Stimulated activated CD8-positive, alpha-beta memory T cell treated with anti-CD3 and anti-CD28 coated beads, Interleukin-2, amount 100 ng/mL, for 1 hour (primary cell): ENCODE measurements at places on chromosomes 7 and 10.
A peak's percentile ranks its signal among the peaks of the same experiment; 100 is the strongest.

DNA sequence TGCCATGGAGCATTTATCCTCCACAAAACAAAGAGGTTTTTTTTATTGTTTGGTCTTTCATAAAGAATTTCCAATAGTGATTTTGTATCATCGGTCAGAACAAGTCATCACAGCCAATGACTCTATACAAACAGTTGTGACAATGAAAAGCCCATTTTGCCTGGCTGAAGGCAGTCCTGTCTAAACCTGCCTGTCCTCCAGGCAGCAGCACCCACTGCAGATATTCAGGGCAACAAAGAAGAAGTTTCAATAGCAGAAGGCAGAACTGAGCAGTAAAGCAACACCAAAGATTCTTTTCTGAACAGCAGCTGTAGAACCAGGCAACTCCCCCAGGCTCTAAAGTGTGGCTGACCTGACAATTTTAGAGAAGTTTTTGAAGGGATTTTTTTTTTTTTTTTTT is 169.4 kb downstream of the FGFR2 start:
- no peak for DNase-seq

DNA sequence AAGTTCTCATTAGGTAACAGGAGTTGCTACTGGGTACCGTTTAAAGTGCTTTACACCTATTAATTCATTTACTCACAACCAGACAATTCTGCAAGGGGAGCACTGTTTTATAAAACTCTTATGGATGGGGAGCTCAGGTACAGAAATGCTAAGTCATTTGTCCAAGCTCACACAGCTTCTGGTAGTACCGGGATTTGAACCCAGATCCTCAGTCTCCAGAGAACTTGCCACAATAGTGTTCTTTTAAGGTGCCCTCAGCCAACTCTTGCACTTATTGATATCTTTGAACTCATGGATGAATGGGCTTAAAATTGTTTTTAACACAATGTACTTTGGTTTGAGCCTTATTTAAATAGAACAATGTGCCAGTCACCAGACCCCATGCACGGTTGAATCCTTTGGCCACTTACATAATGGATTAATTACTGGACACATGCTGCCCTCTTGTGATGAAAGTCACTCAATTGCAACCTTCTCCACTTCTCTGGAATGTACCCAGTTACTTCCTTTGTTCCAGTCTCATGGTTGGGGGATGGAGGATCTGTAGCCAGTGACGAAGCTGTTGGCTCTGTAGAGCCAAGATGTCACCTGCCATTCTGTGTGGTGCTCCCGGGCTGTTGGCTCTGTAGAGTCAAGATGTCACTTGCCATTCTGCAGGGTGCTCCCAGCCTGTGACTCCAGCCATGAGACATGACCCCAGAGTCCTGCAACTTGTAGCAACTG is 65.6 kb downstream of the NOD1 start:
- DNase-seq: no peak

DNA sequence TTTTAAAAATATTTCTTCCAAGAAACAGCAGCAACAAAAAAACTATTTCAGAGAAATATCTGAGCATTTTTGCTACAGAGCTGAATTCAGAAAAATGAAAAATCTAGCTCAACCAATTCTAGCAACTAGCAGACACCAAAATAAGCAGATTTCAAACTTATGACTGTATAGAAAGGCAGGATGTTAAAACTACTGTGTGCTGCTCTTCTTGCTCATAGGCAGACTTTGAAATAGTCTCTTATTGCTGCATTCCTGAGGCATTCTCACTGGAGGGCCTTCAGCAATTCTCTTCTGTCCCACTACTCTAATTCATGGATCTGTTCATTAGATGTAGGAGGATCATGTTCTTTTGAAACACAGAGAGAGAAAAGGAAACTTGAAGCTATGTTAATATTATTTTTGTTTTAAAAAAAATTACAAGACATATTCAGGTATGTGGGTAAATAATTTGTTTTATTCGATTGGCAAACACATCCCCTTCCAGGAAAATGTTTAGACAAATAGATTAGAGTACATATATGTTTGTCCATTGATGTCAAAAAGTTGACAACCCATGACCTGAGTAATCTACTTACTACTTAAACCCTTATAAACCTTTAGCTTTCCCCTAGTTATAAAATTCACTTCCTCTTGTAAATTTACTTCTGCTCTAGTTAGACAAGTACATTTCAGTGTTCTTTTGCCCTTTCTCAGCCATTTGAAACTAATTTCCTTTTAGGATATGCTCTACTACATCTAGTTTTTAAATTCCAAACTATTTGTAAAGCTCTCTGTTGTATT is 428.2 kb upstream of the POT1 start:
- DNase-seq: no peak

DNA sequence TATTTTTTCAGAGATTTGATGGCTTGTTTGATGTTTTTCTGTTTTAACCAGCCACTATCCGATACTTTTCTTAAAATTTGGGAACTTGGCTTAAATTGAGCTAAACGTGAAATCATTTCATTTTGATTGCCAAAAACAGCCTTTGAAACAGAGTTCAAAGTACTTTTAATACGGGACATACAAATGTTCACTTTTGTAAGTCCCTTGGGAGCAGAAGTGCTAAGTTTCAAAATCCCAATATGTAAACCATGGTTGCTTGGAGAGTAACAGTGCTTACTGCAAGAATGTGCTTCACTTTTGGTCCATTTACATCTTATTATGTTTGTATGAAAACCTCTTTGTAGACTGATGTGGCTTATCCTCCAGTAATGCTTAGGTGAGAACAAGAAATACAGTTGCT is 10.9 kb downstream of the PNPLA8 start:
- DNase-seq: no peak

DNA sequence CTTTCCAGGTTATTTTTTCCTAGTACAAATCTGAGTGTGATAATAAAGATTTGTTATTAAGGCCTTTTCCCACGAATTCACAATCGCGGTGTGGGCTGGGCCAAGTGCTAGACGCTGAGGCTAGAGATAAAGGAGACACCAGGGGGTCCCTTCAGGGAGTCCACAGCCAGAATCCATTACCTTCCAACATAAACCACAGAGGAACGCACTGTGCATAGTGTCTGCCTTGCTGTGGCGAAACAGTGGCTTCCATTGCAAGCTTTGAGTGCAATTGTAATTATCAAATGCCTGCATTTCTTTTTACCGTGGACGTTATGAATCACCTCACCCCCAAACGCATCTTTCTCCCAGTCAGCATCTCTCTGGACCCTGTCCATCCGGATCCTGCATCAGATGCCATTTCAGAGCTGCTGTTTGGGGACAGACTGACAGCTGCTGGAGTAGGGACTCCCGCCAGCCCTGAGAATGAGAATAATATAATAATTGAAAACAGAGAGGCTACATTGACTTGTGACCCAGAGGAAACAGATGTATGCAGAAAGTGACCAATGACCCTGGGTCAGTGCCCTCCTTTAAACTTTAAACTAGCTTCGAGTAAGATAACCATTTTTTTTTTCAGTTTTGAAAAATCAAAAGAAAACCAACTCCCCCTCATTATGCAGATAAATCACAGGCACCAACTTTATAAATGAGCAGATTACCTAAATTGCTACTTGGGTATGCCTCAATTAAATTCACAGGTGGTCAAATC is 456.2 kb upstream of the NRP1 start:
- DNase-seq: no peak

- no peak for DNase-seq
These were observed 75.1 kb downstream of the EBF3 start for GRCh38 chr10:129888784-129889616.

- no peak for DNase-seq
These were observed 1.9 kb upstream of the OTUD1 start for GRCh38 chr10:23436983-23437382.

- no peak for DNase-seq
These were observed 82.7 kb downstream of the RPS24 start for GRCh38 chr10:78116361-78116760.

DNA sequence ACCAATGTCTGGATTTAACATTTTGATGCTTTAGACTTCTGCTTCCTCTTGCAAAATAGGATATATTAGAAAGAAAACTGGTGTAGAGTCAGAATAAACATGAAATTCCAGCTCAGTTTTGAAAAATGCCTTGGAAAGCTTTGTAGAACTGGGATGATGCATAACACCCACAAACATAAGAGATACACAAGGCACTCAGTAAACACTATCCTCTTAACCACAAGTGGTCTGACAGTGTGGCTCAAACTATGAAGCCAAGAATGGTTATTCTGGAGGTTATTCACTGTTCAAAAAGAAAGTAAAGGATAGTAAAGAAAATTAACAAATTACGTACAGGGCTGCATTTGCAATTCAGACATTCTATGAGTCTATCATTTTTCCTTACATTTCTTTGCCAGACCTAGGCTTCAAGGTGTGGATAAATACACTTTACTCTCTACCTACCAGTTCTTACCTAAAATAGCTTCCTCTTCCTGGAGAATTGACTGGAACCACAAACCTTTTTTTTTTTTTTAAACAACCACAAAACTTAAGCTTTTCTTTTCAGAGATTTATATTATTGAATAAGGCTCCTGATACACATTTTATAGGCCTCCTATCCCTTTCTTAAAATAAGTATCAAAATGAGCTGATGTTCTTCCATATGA is 9.0 kb upstream of the RSBN1L start:
- DNase-seq: no peak

DNA sequence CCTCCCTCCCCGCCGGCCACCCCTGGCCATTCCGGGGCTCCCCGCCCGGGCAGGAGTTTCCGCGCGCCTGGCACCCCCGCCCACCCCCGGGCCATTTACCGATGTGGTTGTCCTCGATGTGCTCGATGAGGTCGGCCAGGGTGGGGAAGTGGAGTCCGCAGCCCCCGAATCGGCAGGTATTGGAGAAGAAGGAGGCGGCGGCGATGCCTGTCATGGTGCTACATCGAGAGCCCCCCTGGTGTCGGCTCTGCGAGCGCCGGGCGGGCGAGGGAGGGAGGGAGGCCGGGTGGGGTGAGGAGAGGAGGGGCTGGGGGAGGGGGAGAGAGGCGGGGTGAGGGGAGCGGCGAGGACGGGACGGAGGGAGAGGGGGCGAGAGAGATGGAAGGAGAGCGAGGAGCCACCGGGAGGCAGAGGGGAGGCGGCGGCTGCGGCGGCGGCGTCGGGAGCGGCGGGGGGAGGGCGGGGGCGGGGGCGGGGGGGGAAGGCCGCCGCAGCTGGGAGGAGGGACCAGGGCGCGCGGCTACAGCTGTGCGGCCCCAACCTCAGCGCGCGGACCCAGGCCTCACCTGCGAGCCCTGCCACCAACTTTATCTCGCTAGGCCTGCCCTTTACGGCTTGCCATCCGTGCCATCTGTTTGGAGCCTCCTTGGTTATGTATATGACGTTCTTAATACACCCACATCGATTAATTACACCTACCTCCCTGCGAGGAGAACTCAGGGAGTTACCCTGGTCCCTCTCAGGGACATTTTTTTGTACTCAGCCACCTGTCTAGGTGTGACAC is at the start of gene JAZF1:
Gene JAZF1 (minus strand): TSS at position 432 of the 784 bp plus-strand sequence.
- DNase-seq: peak; percentile 24

GRCh38 chr7:10646194-10646593 is 327.5 kb upstream of the PHF14 start:
- no peak for DNase-seq

DNA sequence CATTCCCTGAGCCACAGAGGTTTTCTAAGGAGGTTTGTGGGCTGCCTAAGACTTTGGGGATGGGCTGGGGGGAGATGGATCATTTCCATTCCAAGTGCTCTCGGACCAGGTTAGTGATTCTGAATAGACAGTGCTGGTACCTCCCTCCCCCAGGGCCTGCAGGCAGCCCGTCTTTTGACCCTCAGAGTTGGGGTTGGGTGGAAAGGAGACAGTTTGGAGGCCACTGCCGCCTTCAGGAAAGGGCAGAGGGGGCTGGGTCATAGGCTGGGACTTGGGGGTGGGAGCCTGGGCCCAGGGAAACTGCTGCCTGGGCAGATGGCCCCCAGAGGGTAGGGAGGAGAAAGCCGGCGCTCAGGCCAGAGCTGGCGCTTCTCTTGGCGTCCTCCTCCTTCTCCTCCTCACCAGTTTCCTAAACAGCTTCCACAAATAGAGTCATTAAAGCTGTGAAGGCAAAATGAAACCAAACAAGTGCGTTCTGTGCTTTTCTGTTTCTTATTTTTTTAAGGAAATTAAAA is 4.4 kb downstream of the UNC5B start:
- DNase-seq: no peak

DNA sequence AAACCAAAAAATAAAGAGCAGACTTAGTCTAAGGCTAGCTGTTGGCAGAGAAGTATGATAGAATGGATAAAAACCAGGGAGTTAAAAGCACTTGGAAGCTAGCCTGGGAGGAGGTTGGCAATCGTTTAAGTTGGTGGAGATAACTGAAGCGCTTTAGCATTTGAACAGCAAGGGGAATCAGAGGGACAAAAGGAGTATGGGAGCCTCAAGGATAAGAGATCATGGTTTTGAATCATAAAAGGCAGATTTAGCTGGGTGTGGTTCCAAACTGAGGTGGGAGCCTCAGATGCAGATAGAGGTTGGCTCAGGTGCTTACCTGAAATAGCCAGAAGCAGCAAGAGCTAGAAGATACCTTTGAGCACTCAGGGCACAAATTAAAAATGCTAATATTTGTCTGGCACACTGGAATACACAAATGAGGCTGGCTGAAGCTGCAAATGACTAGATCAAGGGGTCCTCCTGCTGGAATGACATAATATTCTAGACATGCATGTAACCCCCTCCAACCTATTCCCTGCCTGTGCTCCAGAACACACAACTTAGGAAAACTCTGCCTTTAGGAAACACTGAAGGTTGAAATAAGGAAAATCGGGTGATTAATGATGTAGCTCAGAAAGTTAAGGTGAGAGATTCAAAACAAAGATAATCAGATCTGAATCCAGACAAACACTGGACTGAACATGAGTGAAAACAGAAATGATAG is 372.3 kb upstream of the LRRN3 start:
- DNase-seq: no peak

DNA sequence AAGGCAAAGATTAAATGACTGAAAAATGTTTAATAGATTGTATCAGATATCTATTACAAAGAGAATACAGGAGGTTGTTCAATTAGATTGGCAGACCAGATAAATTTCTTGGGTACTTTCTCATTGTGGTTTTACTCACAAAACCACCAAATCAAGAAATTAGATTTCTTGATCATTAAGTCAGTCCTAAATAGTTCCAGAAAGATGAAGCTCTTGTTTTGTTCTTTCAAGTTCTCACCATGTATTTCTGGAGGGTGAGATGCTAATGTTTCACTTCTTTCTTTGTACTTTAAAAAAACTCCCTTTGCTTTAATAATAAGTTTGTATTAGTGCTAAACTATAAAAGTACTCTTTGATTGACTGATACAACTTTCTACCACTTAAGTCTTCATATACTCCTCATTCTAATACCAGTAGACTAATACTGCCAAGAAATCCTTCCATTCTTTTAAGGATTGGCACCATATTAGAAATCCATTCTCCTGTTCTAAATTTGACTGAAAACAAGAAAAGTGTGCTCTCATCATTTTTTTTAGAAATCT is 69.4 kb downstream of the RNF133 start:
- DNase-seq: no peak
